ENCODE measurements at places on chromosomes 1 and 21. TPM values are rescaled to one million over a fixed set of nuclear protein-coding genes. Genes with fewer than 3 reads are reported as not detected.

CFHR5 gene
- total RNA-seq: not detected

HHIPL2 gene
- 0.27 TPM for total RNA-seq

DIO1 gene
- 1.1 TPM for total RNA-seq

OR2T2 gene
- not detected for total RNA-seq

HSD3B1 gene
- total RNA-seq: not detected

LCE3A gene
- total RNA-seq: not detected

SLC1A7 gene
- total RNA-seq: not detected

STPG1 gene
- total RNA-seq: 16.7 TPM

PLXNA2 gene
- 34.9 TPM for total RNA-seq

STUM gene
- 0.55 TPM for total RNA-seq

ZNF678 gene
- total RNA-seq: 24.1 TPM

CDA gene
- total RNA-seq: not detected

SPRR3 gene
- not detected for total RNA-seq

TMEM52 gene
- 1.8 TPM for total RNA-seq

FRRS1 gene
- total RNA-seq: 8.6 TPM

NID1 gene
- 21.0 TPM for total RNA-seq

DMRTB1 gene
- not detected for total RNA-seq

OPTC gene
- not detected for total RNA-seq

JAM2 gene
- total RNA-seq: 2.2 TPM

OR2L5 gene
- not detected for total RNA-seq

TNN gene
- 0.51 TPM for total RNA-seq

TTC34 gene
- total RNA-seq: 3.1 TPM

SH2D1B gene
- total RNA-seq: not detected

FAM163A gene
- total RNA-seq: 1.5 TPM

MFAP2 gene
- 170 TPM for total RNA-seq

TMEM81 gene
- total RNA-seq: 5.1 TPM

AKNAD1 gene
- not detected for total RNA-seq

PGLYRP4 gene
- not detected for total RNA-seq

PTPRF gene
- 520 TPM for total RNA-seq

NCMAP gene
- total RNA-seq: 1.7 TPM

PCBP3 gene
- total RNA-seq: 4.3 TPM

CLSTN1 gene
- total RNA-seq: 130 TPM

NR0B2 gene
- total RNA-seq: 10.3 TPM

ADGRL4 gene
- total RNA-seq: not detected

MCOLN2 gene
- total RNA-seq: 0.16 TPM

DENND1B gene
- total RNA-seq: 15.7 TPM

ERG gene
- total RNA-seq: not detected

NBPF6 gene
- not detected for total RNA-seq

ARV1 gene
- total RNA-seq: 14.4 TPM

MEX3A gene
- 113 TPM for total RNA-seq
